AG10803 (cell line): ENCODE measurements at places on chromosomes 1 and 21.

DNA sequence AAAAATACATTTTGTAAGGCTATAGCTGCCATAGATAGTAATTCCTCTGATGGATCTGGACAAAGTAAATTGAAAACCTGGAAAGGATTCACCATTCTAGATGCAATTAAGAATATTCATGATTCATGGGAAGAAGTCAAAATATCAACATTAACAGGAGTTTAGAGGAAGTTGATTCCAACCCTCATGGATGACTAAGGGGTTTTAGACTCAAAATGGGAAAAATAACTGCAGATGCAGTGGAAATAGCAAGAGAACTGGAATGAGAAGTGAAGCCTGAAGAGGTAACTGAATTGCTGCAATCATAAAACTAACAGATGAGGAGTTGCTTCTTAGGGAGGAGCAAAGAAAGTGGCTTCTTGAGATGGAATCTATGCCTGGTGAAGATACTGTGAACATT, 230.8 kb downstream of the KCTD3 start:
- DNase-seq = no peak

- no peak for DNase-seq
Observed at GRCh38 chr1:221775206-221775605, 33.3 kb upstream of the DUSP10 start.

DNA sequence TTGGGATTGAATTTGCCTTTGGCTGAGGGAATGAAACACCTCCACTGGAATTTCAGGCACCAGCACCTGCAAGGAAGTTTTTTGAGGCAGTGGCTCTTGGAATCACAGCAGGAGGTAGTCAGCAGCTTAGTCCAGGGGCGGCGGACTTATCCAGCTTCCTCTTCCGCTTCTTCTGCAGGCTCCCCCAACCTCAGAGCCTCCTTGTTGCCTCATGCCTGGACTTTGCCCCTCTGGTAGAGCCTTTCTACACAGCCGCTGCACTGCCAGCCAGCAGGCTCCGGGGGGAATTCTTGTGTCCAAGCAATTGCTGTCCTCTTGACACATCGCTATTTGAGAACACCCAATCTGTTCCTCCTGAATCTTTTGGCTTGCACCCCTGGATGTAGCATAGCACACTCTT, 4.4 kb upstream of the RHEX start:
- DNase-seq = no peak

DNA sequence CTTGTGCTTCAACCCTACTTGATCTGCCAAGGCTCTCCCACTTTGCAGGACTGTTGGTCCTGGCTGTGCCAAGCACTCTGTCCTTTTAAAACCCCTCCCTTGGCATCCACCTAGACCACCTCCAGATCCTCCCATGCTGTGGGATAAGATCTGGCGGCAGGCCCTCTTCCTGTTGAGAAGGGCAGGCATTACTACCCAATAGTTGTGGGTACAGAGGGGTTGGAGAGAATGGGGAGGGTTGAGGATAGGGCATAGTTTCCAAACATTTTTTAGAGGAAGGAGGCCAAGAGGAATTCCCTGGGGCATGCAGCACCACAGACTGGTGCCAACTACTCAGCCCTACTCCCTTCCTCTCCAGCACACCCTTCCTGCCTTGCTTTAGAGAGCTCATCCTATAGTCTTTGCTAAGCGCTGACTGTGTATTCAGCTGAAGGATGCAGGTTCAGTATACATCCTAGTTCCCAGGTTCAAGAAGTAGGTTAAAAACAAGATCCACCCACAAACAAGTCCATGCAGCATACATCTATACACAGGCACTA, 70.7 kb downstream of the TRABD2B start:
- no peak for DNase-seq

- peak; percentile 11 for DNase-seq
Observed at GRCh38 chr1:41240781-41241353, 1.2 kb downstream of the SCMH1 start.

- DNase-seq = peak; percentile 4
Observed at GRCh38 chr1:155569988-155570592, 7.5 kb upstream of the ASH1L start.
